COR-L47 (cell line): ENCODE measurements at places on chromosomes 5 and 9.

GRCh38 chr9:75170898-75171360 lies 82.6 kb downstream of the OSTF1 start:
- no peak for DNase-seq

DNA sequence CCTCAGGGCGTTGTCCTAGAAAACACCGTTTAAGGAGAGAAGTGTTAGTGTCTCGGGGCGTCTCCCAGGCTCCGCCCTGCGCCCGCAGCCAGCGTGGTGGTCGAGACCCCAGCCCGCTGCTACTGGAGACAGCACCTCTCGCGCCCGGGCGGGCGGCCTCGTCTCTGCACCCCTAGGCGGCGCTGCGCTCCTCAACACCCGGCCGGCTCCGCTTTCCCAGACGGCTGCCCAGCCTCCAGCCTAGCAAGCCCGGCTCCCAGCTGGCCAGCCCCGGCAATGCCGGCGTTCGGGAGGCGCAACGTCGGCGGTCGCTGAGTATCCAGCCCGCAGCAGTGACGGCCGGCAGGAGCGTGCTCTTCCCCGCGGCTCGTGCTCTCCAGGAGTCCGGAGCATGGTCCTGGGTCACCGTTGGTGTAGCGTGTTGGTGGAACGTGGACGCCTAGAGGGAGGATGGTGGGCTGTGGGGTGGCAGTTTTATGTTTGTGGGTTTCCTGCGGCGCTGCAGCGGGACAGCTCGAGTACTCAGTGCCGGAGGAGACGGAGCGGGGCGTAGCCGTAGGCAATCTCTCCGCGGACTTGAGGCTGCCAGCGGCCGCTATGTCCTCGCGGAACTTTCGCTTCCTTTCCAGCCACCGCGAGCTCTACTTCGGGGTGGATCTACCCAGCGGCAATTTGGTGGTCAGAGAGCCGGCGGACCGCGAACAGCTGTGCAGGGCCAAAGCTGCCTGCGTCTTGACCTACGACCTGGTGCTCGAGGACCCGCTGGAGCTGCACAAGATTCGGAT lies 536 bp downstream of the PCDHAC1 start:
- DNase-seq: peak; percentile 64

DNA sequence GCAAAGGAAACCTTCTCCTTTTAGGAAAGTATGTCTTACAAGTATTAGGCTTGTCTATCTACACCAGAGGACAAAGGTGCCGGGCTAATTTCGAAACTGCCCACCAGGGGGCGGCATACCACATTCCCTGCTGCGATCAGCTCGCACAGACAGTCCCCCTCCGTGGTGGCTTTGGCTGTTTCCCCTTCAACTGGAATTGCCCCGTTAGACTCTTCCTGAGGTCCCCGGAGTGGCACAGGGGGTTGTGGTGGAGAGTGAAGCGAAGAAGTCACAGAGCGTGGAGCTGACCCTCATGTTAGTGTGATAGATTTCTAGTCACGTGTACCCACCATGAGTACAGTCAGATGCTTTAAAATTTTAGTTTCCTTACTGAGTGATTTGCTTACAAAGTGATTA lies 17.5 kb downstream of the PTTG1 start:
- DNase-seq: peak; percentile 46

DNA sequence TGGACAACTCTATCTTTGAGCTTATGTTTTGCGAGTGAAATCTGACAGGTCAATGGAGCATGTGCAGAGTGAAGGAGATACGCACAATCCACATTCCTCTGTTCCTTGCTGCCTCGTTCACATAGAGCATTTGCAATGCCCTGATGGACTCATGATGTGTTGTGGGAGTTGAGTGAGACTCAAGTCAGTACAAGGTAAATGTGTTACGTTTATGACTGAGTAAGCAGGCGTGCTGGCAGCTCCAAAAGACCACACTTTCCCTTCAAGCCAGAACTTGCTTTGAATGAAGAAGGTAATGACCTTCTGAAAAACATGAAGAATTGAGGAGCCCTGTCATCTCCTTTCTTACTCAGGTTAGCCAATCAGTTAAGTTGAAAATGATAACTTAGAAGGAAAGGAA lies 477.8 kb downstream of the CTNND2 start:
- no peak for DNase-seq

DNA sequence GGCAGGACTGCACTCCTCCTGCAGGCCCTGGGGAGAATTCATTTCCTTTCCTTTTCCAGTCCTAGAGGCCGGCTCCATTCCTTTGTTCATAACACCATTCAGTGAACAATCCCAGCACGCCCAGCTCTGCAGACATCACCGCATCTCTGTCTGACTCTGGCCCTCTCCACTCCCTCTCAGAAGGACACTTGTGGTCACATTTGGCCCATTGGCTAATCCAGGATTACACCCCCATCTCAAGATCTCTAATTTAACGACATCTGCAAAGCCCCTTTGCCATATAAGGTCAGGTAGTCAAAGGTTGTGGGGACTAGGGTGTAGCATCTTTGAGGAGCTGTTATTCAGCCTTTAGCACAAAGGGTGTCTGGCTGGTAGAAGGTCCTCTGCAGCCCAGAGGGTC lies 185.0 kb upstream of the DAP start:
- DNase-seq: no peak

GRCh38 chr5:155069961-155070360 lies 56.4 kb downstream of the KIF4B start:
- DNase-seq: no peak

DNA sequence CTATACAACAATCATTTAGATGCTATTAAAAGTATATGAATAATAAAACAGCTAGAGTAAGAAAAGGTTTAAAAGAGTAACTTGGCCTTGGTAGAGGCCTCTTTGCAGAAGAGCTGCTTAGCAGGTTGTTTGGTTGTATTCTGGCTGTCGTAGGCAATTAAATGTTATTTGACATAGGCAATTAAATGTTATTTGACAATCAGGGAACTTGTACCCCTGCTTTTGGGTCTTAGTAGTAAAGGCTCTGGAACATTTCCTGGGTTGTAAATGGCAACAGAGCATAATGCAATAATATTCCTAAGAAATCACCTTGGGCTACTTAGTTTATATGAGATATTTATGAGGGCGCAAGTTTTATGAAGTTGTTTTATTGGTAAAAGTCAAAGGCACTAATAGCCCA lies 84.4 kb upstream of the SLC28A3 start:
- DNase-seq: no peak
